Fibroblast of the conjunctiva (primary cell): ENCODE measurements at places on chromosomes 13 and 19.

DNA sequence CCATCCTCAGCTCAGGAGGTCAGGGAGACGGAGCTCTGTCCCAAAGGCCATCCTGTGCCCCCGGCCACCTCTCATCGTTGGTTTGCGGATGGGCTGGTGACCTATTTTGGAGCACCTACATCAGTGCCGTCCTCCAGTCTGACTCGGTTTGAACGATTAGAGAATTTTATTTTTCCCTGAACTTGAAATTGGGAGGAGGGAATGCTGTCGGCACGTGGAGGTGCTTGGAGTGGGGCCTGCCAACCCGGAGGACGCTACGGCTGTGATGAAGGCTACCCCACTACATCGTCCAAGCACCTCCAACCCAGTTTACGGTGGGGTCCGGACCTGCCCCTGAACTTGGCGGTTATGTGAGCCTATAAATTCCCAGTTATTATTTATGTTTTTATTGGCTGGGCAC is 3.0 kb upstream of the ZNF554 start:
- DNase-seq = no peak

DNA sequence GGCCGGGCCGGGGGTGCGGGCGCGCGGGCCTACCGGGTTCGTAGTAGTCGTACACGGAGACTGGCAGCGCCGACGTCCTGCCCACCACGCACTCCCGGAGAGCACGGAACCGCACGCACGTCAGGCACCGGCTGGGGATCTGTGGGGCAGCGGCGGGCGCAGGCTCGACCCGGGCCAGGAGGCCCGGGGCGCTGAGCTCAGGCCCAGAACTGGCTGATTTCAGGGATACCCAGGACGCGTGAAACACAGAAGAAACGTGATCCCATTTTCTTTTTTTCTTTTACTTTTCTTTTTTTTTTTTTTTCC is 9.0 kb downstream of the F2RL3 start:
- DNase-seq = no peak

DNA sequence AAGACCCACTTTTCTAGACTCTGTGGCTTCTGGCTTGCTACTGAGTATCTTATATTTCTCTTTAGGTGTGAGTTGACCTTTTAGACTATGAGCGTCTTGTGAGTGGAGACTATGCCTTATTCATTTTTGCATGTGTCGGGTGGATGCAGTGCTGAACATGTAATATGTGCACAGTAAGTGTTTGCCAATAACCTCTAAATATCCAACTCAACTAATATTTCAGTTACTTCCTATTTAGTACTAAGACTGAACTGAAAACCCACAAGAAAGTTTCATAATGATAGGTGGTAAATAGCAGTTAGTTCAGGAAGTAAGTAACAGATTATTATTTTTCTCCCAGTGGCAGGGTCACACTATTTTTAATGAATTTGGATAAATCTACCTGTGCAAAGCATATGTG is 269.3 kb downstream of the KCNRG start:
- DNase-seq = no peak

- DNase-seq = no peak
Measured at GRCh38 chr19:2319551-2319950, 8.8 kb downstream of the LSM7 start.

- no peak for DNase-seq
Measured at GRCh38 chr19:34988119-34988518, 12.0 kb upstream of the GRAMD1A start.

DNA sequence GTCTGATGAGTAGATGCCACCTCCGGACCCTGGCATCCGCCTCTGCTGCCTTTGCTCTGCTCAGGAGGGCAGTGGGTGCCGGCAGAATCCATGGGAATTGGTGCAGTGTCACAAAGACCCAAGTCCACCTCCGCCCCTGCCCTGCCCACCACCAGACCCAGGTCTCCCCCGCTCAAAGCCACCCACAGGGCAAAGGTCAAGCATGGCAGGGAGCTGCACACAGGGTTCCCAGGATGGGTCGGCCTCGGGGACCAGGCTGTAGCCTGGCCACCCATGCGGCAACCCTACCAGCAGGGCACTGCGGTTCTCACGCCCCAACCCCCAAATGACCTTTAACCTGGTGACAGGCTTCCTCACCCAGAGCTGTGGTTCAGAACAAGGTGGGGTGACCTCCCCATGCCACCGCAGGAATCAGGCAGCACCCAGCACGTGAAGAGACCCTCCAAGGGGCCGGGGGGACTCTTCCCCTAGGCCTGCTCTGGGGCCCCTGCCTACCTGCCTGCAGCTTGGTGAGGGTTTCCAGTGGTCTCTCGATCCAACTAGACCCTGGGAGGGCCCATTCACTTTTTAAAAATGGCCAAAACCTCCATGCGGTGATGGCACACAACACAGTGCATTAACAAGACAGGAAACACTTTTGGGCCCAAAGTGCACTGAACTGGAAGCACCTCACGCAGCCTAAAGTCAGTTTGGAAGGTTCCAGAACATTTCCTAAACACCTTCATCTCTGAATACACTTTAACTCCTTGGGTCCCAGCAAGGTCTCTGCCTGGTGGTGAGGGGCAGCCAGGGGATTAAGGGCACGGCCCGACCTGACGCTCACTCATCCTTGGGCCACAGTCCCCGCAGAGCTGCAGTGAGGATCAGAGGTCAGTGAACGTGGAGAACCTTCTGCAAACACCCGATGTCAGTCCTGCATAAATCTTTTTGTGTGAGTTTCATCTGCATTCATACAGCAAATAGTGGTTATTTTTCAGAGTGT is 11.0 kb downstream of the GAS6 start:
- DNase-seq = no peak

- DNase-seq = no peak
Measured at GRCh38 chr13:75801388-75801945, 165.3 kb downstream of the LMO7 start.

DNA sequence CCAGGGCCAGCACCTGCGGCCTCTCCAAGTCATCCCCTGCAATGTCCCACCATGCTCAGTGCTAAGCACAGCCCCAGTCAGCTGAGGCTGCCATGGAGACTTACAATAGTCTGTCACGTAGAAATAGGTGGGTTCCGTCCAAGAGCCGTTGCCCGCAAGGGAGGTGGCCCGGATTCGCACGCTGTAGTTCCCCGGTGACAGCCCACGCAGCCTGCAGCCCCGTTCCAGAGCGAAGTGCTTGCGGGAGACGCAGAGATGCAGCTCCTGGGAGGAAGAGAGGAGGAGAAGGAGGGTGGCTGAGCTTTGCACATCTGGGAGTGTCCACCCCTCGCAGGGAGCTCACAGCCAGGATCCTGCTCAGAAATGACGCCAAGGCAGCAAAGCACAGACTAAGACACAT is 62.6 kb downstream of the ZNF557 start:
- DNase-seq = no peak

DNA sequence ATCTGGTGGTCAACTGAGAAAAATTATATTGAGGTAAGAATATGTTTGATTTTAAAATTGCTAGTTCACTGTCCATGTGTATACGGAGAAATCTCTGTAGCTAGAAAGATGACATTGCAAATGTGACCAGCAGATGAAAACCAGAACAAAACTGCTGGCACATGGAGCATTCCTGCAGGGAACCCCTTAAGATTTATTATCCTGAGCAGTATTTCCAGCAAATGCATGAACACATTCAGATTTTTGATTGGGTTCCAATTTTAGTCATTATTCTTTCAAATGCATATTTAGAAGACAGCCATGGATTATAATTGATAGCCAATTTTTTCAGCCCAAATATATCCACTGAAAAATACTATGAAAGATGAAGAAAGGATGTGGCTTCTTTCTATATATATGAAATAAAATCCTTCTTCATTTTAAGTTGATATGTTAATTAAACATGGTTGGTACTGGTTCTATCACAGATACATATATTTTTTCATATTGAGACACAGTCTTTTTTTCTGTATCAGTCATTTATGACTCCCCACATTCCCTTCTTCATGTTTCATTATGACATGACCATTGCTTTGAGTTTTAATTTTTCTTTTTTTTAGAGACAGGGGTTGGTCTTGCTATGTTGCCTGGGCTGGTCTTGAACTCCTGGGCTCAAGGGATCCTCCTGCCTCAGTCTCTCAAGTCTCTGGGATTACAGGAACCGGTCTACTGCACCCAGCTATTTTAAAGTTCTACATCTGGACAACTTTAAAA is 376.5 kb downstream of the KLF12 start:
- no peak for DNase-seq

DNA sequence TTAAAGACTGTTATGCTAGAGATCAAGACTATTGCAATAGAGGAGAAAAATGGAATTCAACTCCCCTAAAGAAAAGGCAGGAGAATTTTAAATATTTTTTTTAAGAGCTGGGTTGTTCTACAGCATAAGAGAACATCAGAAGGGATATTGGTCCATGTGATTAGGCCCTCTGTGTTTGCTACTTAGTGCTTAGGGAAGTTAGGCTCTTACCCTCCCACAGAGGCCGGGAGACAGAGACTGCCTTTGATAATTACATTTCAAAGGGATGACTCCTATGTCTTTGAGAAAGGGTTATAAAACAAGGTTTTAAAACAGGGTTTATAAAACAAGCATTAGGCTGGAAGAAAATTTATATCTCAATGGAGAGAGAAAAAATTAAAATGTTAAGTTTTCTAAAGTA is 1248.1 kb upstream of the PCDH20 start:
- DNase-seq = no peak

DNA sequence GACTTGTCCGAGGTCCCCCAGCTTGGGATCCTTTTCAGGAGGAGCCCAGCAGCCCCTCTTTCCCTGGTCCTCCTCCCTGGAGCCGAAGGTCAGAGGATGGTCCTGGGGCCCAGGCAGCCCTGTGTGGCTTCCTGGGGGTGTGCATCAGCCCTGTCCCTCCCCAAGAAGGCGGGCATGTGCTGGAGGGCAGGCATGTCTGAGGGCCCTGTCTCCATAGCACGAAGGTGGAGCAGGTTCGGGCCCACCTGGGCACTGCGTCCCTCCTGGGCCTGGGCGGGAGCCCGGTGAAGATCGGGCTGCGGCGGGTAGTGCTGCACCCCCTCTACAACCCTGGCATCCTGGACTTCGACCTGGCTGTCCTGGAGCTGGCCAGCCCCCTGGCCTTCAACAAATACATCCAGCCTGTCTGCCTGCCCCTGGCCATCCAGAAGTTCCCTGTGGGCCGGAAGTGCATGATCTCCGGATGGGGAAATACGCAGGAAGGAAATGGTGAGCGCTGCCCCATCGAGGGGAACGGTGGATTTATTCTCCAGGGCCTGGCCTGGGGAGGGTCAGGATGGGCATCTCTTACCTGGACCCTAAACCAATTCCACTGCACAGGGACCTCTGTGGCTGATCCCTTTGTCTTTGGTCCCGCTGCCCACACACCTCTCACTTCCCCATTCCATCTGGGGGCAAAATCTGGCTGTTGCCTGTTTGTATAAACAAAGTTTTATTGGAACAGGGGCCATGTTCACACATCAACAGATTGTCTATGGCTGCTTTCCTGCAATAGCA is 10.9 kb downstream of the TIMM13 start:
- DNase-seq = no peak

DNA sequence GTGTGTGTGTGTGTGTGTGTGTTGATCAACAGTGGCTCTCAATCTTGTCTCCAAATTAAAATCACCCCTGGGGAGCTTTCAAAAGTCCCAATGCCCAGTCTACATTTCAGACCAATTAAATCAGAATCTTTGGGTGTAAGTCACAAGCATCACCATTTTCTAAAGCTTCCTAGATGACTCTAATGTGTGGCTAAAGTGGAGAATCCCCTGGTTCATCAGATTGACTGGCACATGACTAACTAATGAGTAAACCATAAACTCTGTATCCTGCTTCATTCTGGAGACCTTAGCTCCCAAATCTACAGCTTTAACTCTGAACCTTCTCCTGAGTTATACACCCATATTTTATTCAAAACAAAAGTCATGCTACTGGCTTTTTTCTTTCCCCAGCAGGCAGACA is 131.3 kb downstream of the SUCLA2 start:
- no peak for DNase-seq

GRCh38 chr13:98664510-98664909 is 87.6 kb upstream of the STK24 start:
- no peak for DNase-seq

DNA sequence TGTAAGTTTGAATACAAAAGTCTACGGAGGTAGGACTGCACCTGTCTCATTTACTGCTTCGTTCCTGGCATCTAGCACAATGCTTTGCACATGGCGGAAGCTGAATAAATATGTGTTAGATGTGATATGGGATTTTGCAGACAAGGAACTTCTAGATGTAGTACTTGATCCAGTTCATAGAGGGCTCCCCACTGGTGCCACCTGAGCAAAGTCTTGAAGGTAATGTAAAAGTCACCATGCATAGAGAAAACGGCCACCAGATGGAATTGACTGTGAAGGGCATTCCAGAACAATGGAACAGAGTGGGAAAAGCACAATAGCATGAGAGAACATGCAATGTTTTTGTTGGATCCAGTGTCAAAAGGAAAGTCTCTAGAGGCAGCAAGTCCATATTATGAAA is 209.3 kb downstream of the HS6ST3 start:
- DNase-seq = no peak

DNA sequence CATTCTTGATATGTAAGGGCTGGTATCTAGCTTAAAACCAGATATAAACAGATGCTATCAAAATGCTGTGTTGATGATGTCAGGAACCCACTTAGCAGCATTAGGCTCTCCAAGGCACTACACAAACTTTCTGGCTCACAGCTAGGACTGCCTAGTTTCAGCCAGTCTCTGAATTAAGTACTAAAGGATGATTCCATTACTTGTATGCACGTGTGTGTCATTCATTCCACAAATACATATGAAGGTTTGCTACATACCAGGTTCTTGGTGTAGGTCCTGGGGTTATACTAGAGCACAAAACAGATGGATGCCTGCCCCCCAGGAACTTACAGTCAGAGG is 151.5 kb downstream of the RGCC start:
- no peak for DNase-seq

DNA sequence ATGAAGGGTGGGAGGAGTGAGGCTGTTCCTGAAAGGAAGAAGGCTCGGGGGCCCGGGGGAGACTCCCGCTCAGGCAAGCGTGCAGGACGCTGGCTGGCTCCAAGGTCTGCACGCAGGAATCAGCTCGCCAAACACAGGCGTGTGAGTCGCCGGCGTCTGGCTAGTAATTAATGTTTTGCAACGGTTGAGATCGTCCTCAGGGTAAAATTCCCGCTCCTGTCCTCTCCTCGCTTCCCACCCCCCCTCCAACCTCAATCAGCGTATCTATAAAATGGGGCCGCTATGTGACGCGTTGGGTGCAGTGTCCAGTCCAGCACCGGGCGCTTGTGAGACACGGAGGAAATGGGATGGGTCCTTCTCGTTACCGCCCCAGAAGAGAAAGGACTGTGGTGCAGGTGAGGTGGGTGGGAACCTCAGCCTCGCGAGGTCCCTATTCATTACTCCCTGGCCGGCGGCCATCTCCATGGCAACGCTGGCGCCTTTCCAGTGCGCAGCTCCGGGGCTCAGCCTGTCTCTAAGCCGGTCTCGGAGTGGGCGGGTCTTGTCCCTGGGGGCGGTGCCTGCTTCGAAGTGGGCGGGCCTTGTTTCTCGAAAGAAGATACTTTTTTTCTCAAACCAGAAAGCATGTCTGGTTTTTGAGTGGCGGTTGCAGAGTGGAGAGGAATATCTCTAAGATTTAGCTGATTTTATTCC is 6.5 kb upstream of the ZNF579 start:
- peak; percentile 82 for DNase-seq

GRCh38 chr19:39520541-39521484 is 5.9 kb downstream of the SELENOV start:
- no peak for DNase-seq
